Endothelial cell of coronary artery (primary cell): ENCODE measurements at places on chromosomes 7 and 10. TPM values are rescaled to one million over a fixed set of nuclear protein-coding genes. Genes with fewer than 3 reads are reported as not detected.

The LOXL4 gene
- 0.81 and 2.4 TPM in 2 replicates for total RNA-seq

The ALKBH4 gene
- 8.6 and 12.1 TPM in 2 replicates for total RNA-seq

The FRAT1 gene
- total RNA-seq = 2.3 and 2.6 TPM in 2 replicates

The C10orf67 gene
- not detected in 2 replicates for total RNA-seq

The ATP6V1F gene
- 74.5 and 76.3 TPM in 2 replicates for total RNA-seq

The TMEM26 gene
- total RNA-seq = under 0.01 and 0.09 TPM in 2 replicates

The KLF14 gene
- total RNA-seq = not detected in 2 replicates
